Left ventricle myocardium superior (tissue), 1 donor: ENCODE measurements at places on chromosomes 5 and 9. TPM values are rescaled to one million over a fixed set of nuclear protein-coding genes. Genes with fewer than 3 reads are reported as not detected.

GRCh38 chr5:136526021-136526420 is 160.7 kb upstream of the TRPC7 start:
- DNase-seq, result no peak

- no peak for DNase-seq
Measured at GRCh38 chr9:37911271-37911681, 7.3 kb upstream of the SLC25A51 start.

GRCh38 chr9:88923092-88923491 is 68.2 kb upstream of the S1PR3 start:
- no peak for DNase-seq

Gene ANKRD31
- not detected for total RNA-seq

GRCh38 chr9:686321-686813 is 155.1 kb upstream of the DMRT1 start:
- DNase-seq, result no peak

GRCh38 chr5:128572930-128573319 is 34.9 kb upstream of the FBN2 start:
- DNase-seq, result no peak

DNA sequence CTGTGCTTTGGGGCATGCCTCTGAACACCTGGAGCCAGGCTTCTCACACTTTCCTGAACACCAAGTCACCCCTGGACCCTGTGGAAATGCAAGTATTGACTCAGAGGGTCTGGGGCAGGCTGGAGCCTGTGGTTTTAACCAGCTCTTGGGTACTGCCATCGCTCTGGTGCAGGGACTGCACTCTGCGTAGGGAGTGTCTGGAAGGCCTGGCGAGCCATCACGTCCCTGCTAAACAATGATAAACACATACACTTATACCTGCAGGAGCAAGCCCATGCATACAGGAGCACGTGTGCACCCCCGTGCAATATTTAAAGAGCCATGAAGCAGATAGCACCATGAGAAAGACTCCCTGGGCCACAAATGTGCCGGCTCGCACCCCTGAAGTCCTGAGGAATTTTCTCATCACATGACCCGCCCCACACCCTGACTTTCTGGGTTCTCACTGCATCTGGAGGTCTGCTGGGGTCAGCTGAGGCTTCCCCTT is 267.7 kb downstream of the GADD45G start:
- DNase-seq, result no peak

Gene PTPDC1
- total RNA-seq, result 8.3 TPM

Gene TMEM141
- 74.2 TPM for total RNA-seq

Gene FAM153A
- 3.5 TPM for total RNA-seq

Gene LCN15
- total RNA-seq, result 0.59 TPM

Gene MARCOL
- total RNA-seq, result not detected

- no peak for DNase-seq
Measured at GRCh38 chr5:56191656-56192055, 41.5 kb downstream of the ANKRD55 start.

DNA sequence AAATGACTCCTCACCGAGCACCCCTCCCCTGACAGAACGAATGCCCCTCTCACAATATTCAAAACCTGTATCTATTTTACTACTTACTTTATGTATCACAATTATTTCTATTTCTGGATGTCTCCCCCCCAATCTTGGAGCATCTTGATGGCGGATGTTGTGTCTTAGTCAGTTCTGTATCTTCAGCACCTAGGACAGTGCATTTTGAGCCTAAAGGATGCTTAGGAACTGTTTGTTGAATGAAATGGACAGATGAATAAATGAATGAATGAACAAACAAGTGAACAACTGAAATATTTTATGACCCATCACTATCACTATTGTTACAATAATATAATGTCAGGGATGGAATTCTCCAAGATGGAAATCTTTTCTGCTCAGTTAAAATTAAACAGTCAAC is 295.7 kb downstream of the DNAH5 start:
- DNase-seq, result no peak

- no peak for DNase-seq
Measured at GRCh38 chr5:144472221-144472620, 301.5 kb downstream of the KCTD16 start.

DNA sequence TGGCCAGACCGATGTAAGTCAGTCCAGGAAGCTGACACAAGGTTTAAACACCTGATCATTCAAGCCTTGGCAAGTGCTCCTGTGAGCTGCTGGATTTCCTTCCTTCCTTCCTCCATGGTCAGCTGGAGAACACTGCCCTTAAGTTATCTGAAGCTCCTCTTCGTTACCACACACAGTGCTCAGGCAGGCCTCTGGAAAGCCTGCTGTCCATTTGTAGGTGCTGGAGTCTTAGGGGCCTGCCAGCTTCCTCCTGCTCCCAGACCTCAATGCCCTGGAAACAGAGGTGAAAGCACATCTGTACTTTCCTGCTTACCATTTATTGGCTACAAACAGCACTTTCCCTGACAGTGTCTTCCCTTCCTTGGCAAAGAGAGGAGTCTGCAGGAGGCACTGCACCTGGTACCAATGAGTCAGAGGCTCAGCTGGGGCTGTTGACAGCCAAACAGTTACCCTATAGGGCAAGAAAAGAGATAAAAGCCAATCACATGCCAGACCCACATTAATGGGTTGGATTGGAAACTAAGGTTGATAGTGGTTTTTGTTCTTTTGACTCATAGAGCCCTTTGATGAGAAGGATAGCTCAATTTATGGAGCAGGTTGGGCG is 72.6 kb upstream of the PUM3 start:
- DNase-seq, result no peak

GRCh38 chr5:73451224-73452130 is 2.9 kb upstream of the FOXD1 start:
- DNase-seq, result peak; percentile 79

GRCh38 chr9:26142631-26143030 is 464.4 kb upstream of the TUSC1 start:
- no peak for DNase-seq

Gene TICAM2
- 3.0 TPM for total RNA-seq

DNA sequence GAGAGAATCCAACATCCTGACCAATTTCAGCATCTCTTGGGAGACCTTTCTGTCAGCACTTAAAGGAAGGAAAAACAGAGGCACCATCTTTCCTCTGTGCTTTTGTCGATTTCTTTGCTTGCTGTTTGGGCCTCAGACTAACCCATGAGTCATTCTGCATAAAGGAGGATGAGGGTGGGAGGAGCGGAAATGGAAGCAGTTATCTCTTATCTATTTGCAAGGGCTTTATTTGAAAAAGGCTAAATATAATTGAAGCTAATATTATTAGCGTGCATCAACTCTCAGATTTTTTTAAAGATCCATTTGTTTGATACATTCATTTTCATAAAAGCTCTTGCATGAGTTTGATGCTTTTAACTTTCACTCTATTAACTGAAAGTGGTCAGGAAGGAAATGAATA is 72.9 kb downstream of the ZNF622 start:
- DNase-seq, result no peak

Gene PDE8B
- 0.69 TPM for total RNA-seq

GRCh38 chr9:84554069-84554664 is 115.4 kb upstream of the NTRK2 start:
- no peak for DNase-seq

Gene MYMK
- total RNA-seq, result not detected

Gene LRRC19
- not detected for total RNA-seq

Gene PCDHA2
- total RNA-seq, result not detected

Gene CTXN3
- not detected for total RNA-seq

Gene MLANA
- not detected for total RNA-seq

DNA sequence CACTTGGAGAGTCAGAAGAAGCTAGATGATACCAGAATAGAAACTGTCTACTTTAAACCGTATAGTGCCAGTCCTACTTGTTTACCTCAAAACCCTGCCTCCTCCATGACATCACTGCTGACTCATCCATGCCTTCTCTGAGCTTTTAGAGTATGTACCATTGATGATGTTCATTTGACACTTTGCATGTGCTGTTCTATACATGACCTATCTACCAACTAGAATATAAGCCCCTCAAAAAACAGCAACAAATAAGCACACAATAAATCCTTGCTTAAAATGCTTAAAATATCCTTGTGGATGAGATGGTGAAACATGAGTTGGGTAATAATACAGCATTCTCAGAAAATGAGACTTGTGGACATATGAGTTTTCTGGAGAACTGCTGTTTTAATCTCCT is 2.6 kb downstream of the CTNNAL1 start:
- no peak for DNase-seq

DNA sequence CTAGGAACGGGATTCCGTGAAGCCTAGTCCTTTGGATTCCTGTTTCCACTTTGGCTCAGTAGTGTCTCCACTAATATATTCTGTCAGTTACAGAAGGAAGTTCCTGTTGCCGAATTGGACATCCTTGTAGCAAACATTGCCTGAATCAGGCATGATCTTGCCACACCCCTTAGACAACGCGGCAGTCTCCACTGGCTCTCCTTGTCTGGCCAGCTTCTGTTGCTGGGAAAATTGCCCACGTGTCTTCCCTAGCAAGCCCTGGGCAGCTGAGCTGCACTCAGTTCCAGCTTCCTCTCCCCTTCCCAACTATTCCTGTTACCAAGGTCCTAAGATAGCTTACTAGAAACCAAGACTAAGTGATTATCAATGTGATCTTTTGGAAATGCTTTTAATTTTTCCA is 316.6 kb upstream of the RIOK2 start:
- peak; percentile 39 for DNase-seq

DNA sequence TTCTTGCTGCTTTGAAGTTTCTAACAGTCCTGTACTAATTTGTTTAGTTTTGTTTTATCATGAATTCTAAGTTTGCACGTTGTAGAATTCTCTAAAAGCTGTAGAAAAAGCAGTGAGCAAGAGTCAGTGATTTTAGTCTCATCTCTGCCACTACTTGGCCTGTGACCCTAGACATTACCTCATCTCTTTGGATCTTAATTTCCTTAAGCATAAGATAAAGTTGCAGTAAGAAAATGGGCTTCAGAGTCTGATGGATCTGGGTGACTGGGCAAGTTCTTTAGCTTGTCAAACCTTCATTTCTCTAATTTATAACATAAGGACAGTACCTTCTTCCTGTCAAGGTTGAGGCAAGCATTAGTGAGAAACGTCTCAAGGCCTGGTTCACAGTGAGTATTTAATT is 247.9 kb downstream of the DMRT2 start:
- no peak for DNase-seq

Gene FIBCD1
- total RNA-seq, result 0.40 TPM

Gene BAAT
- total RNA-seq, result not detected

Gene FGF10
- 0.59 TPM for total RNA-seq

- no peak for DNase-seq
Measured at GRCh38 chr9:24986331-24986730, 440.6 kb upstream of the IZUMO3 start.

- DNase-seq, result no peak
Measured at GRCh38 chr9:81814794-81815464, 113.3 kb upstream of the SPATA31D4 start.

Gene C1QTNF3
- total RNA-seq, result 1.1 TPM

DNA sequence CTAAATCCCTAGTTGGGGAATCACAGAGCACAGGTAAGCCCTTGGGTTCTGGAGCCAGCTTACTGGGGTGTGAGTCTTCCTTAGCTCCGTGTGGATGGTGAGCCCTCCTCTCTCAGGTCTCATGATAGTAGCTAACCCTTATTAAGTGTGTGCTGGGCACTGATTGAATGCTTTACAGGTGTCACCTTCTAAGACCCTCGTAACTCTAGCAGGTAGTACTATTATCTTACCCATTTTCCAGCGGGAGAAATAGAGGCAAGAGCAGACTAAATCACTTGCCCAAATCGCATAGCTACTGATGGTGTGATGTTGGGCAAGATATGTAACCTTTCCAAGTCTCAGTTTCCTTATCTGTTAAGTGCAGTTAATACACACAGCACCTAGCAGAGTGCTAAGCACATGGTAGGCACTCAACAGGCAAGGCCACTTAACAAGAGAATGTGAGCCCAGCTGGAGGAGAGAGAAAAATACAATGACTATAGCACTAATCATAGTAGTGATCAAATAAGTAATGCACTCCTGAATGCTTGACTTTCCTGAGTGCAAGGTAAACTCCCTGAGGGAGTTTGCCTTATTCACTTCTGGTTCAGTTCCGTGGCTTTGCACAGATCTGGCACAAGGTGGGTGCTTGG is at the start of gene DCANP1:
Gene DCANP1 (minus strand): TSS at position 51 of the 632 bp plus-strand sequence. CDS start 240 bp downstream, outside the sequence.
- no peak for DNase-seq

Gene ZBED3
- total RNA-seq, result 4.7 TPM

GRCh38 chr5:118479285-118479684 is 509.1 kb downstream of the DTWD2 start:
- DNase-seq, result peak; percentile 27

DNA sequence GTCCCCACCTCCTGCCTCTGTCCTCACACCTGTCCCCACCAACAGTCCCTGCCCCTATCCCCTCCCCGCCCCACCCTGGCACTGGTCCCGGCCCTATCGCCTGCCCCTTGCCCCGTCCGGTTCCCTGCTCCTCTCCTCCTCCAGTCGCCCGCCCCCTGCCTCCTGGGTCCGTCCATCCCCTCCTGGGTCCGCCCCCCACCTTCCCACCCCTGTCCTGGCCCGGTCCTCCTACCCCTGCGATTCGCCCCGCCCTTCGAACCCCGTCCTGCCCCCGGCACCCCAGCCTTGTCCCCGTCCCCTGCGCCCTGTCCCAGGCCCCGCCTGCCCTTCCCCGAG is 372 bp downstream of the EDF1 start:
- DNase-seq, result peak; percentile 48

DNA sequence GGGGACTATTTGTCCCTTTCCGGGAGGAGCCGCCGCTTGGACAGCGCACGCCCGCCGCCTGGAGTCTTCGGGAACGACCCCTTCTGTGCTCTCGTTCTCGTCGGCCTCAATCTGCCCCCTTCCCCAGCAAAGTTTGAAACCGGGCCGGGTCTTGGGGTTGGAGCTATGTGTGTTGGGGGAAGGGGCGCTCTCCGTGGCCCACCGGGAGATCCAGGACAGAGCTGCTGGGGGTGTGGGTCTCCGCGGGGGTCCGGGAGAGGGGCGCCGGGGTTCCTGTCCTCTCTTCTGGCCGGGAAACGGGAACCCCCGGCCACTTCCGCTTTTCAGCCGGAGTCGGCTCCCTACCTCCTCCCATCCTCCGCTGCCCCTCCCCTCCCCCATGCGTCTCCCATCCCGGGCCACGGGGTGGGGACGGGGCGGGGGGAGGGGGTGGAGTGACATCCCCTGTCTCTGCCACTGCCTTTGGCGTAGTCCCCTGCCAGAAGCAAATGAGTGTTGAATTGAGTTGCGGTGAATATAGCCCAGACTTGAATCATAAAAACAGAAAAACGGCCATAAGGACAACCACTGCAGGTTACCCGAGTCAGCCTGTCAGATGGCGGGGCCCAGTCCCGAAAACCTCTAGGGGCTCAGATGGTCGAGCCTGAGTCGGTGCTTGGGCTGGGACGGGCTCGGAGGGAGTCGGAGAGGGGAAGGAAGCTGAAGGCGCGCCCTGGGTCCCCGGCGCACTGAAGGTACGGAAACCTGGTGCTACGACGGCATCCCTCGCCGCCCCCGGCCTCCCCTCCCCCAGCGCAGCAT is 1.1 kb downstream of the CPLX2 start:
- DNase-seq, result peak; percentile 38
